ENCODE measurements at places on chromosomes 5 and 9. TPM values are rescaled to one million over a fixed set of nuclear protein-coding genes. Genes with fewer than 3 reads are reported as not detected.

DNA sequence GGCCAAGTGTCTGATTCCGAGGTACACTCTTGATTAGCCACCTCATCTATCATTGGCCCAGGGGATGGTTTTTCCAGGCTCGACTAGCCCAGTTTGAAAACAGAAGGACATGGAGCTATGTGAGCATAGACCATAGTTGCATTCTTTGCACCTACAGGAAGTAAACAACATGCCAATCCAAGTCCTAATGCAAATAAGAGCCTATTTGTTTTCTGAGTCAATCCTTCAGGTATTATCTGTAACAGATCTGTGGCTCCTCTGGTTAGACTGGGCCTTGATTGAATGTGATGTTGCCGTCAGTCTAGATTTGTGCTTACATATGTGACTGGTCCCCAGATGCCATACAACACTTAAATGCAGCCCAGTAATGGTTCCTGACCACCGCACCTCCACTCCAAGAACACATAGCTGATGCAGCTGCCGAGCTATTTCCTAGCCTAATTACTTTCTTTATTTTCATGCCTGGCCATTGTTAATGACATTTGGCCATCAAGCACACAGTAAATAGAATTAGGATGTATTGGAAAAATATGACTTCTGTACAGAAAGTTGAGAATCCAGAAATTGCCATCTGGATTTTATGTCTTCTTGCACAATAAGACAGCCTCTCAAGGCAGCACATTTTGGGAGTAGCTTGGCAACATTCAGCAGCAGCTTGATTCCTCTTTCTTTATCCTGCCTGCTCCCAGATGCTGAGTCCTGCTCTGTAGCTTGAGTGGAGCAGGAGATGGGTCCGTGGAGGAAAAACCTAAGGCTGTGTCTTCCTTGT, 29.5 kb upstream of the ARHGAP26 start:
- no peak for DNase-seq

GRCh38 chr5:51961154-51961562, 577.9 kb downstream of the ISL1 start:
- no peak for DNase-seq

DNA sequence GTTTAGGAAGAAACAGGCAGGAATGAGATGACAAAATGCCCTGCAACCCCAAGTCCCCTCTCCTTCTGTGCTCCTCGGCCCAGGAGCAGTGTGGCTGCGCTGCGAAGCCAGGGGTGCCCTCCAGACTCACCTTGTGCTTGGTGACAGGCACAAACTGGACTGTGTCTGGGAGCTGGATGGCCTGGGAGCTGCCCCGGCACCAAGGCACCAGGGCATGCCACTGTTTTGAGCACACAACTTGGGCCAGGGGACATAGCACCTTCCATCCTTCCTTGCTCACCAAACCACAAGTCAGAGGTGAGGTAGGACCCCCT, 51.1 kb downstream of the PRRT1B start:
- DNase-seq: no peak

DNA sequence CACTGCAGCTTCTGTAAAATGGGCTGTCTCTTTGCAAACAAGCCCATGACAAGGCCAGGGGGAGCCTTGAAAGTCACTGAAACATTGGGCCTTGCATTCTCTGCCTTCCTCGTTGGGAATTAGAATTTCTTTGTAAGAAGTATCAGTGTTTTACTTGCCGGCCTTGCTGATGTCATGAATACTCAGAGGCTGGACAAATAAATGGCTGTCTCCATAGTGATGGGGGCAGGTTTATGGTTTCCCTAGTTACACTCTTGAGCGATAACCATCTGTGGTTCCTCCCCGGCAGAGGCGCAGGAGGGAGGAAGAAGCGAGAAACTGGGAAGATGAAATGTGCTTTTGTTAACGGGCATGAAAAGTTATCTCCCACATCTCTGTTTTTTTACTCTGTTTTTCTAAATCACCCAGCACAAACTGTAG, 272.7 kb upstream of the PANK3 start:
- peak; percentile 9 for DNase-seq

SPINK1 gene
- not detected for total RNA-seq

DNA sequence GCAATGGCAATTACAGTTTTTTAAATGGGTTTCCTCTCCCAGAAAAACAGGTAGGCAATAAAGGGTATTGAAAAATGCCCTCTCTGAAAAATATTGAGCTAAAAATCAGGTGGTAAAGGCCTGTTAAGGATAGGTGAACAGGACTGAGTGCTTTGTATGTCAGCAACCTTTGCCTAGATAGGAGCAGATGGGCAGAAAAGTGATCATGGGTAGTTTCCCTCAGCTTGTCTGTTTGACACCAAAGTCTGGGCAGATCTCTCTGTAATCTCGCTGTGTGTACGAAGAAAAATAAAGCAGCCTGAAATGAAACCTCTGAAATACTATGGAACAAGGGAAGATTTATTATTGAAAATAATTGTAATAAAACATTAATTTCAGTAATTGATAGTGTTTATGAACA, 15.8 kb downstream of the RNF180 start:
- DNase-seq: no peak
